Fibroblast of skin of back (primary cell): ENCODE measurements at places on chromosomes 13 and 19.
A peak's percentile ranks its signal among the peaks of the same experiment; 100 is the strongest.

GRCh38 chr13:108728370-108728769, 99.0 kb downstream of the MYO16 start:
- no peak for DNase-seq

- no peak for DNase-seq
Observed at GRCh38 chr13:91097269-91097668, 250.2 kb upstream of the MIR17HG start.

- no peak for DNase-seq
Observed at GRCh38 chr13:77536358-77536757, 852 bp downstream of the SCEL start.

GRCh38 chr19:15577184-15577771, 37.7 kb upstream of the CYP4F8 start:
- DNase-seq, result no peak

DNA sequence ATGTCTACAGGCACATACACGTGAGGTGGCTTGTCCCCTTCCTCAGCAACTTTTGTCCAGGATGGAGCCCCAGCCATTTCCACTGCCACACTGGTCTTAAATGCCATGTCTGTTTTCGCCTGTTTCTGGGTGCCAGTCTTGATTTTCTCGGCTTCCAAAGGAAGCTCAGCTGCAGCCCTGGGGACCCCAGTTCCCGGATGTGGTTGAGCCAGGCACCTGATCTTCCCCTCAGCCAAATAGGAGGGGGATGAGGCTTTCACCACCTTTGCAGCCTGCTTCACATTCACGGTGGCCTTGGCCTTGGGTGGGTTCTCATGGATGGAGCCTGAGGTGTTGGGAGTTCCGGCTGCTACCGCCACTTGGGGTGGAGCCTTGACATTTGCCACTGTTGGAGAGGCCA, 8.7 kb downstream of the IQCN start:
- no peak for DNase-seq

GRCh38 chr13:96652506-96652905, 341.8 kb downstream of the OXGR1 start:
- no peak for DNase-seq

DNA sequence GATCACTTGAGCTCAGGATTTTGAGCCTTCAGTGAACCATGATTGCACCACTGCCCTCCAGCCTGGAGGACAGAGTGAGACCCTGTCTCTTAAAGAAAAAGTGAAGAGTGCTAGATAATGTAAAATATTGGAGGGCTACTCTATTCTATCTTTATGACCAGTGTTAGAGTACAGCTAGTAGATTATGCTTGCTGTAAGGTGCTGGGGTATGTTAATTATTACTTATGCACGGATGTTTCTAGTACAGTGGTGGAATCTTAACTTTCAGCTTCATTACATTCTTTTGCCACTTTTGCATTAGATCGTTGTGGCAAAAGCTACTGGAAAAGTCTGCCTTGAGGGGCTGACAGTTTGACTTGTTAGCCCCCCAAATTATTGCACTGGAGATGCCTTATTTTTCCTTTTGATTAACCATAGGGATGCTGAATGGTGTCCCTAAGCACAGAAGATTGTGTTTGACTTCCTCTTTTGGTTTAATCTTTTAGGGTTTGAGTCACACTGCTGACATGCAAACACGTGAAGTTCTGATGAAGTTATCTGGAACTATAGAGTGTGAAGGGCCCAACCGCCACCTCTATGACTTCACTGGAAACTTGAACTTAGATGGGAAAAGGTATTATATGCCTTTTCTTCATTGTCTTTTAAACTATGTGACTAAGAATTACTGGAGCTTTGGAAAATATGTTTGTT, 169.8 kb downstream of the ATP8A2 start:
- DNase-seq, result no peak

GRCh38 chr19:51246164-51246552, 4.7 kb upstream of the SIGLECL1 start:
- no peak for DNase-seq

- DNase-seq, result no peak
Observed at GRCh38 chr19:38494379-38494778, 60.9 kb downstream of the RYR1 start.

DNA sequence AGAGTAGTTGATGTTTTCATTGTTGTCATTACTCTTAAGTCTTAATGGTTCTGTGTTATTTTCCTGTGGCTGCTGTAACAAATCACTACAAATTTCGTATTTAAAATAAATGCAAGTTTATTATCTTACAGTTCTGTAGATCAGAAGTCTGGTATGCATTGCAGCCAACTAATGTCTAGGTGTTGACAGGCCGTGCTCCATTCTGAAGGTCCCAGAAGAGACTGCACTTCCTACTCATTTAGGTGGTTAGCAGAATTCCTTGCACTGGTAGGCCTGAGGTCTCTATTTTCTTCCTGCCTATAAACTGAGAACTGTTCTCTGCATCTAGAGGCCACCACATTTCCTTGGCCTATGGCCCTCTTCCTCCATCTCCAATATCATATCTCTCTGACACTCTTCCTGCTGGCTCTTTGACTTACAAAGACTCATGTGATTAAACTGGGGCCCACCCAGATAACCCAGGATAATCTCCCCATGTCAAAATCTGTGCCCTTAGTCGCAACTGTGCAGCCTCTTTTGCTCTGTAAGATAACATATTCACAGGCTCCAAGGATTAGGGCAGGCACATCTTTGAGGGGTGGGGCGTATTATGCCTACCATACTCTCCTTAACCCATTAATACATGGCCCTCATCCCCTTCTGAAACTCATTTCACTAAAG, 468.4 kb downstream of the FOXO1 start:
- no peak for DNase-seq

- DNase-seq, result peak; percentile 71
Observed at GRCh38 chr19:57348136-57348535, 2.9 kb upstream of the ZNF304 start.

GRCh38 chr19:2923510-2923909, 21.3 kb downstream of the ZNF77 start:
- DNase-seq, result no peak

DNA sequence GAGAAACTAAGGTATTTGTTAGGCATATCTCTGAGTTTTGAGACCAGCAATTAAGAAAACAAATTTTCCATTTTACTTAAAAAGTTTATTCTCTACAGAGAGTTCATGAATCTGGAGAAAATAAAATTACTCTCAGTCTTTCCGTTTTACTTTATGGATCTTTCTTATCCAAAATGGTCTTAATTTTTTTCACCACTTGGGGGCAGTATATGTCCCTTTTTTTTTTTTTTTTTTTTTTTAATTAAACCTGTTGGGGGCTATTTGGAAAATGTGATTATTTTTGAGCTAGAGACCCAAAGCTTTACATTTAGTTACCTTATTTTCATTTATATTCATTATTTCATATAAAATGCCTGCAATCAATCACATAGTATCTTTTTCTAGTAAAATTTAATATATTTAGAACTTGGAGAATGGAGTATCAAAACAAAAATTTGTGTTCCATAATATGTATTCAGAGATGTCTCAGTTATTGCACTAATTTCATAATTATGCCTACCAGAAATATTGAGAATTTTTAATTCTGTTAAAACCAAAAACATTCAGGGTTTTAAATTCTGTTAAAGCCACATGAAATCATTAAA, 27.1 kb downstream of the PIBF1 start:
- DNase-seq, result peak; percentile 22
